Stimulated activated CD8-positive, alpha-beta memory T cell treated with anti-CD3 and anti-CD28 coated beads, Interleukin-12 subunit alpha, Interleukin-12 subunit beta, amount 100 ng/mL, for 4 hours (primary cell): ENCODE measurements at places on chromosomes 5 and 9.
A peak's percentile ranks its signal among the peaks of the same experiment; 100 is the strongest.

- no peak for DNase-seq
These were observed 34.5 kb upstream of the SPARC start for GRCh38 chr5:151721087-151721646.

DNA sequence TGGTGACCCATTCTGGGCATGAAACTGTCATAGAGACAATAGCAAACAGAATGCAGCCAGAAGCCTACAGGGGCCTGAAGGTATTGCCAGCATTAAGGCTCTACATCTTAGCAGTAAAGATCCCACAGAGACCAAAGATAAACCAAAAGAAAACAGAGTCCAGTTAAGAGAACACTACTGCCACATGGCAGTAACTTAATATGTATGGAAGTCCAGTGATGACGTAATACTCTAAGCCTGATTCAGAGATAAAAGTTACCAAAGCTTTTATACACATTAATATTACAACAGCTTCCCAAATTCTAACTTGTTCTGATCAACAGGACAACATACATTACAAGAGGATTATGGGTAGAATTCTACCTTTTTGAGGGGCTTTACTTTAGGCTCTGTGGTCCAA is 371.5 kb downstream of the PRELID2 start:
- DNase-seq, result no peak

DNA sequence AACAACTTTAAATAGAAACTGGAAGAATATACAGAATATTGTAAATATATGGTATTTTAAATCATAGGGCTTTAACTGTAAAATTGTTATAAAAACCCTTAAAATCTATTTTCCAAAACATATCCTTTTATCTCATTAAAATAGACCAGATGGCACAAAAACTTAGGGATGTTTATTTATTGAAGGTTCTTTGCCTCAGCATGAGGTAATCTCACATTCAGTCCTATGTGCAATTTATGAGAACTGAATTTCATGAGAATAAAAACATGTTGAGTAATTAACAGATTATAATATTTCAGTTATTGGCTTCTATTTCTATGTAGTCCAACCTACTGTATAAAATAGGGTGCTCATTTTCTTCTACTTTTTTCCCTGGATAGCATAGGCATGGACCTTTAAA is 329.2 kb upstream of the PRR16 start:
- no peak for DNase-seq

DNA sequence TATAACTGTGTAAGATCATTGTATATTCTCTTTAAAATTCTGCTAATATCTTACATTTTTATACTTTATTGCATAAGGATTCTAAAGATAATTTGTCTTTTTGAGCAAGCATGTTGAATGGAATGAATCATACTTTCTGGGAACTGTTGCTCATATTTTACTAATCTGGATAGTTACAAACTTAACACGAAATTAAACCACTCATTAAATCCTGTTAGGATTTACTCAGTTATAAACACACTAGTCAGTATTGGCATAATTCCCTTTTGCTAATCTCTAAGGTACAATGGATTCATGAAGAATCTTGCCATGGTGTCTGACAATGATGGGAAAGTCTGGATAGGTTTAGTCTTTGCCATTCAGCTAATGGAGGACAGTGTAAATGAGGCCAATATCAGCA is 338.1 kb upstream of the SMC2 start:
- no peak for DNase-seq

DNA sequence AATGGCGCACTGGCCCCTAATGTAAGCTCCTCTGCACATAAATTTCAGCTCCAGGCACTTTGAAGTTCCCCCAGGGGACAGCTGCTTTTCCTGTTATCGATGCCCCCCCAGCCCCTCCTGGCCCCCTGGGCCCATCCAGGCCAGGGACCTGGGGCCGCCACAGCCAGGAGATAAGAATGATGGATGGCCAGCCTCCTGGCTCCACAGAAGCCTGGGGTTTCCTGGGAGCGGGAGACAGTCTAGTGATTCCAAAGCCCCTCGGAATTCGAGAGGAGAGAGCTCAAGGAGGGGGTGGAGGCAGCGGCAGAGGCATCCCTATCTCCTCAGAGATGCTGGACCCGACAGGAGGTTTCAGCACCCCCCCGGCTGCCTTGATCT is 98.4 kb upstream of the HAND1 start:
- DNase-seq, result no peak

DNA sequence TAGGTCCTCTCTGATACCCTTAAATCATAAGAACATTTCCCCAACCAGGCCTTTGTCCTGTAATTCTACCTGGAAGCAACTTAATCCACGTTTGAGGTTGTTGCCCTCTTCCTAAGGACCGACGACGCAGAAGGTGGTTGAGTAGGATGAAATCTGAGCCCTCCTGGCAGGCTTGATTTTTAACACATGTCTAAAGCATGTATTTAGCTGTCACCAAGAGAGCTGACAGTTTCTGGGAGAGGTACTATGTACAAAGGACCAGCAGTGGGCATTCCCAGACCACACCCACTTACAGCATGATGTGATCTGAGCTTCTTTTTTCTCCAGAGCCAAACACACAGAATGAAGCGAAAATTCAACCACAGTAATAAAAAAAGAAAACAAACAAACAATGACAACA is 260.9 kb downstream of the SH3GL2 start:
- DNase-seq, result no peak

DNA sequence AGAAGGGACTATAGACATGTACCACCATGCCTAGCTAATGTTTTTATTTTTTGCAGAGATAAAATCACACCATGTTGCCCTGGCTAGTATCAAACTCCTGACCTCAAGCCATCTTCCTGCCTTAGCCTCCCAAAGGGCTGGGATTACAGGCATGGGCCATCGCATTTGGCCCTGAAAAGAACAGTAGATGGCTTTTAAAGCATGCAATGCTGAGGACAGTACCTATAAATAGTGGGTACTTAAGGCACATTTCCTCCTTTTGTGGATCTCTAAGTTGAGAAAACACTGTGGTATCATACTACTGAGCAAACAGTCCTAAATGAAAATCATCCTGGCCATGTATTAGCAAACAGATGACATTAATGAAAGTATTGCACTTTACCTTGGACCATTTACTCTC is 119.4 kb downstream of the TTC39B start:
- no peak for DNase-seq

DNA sequence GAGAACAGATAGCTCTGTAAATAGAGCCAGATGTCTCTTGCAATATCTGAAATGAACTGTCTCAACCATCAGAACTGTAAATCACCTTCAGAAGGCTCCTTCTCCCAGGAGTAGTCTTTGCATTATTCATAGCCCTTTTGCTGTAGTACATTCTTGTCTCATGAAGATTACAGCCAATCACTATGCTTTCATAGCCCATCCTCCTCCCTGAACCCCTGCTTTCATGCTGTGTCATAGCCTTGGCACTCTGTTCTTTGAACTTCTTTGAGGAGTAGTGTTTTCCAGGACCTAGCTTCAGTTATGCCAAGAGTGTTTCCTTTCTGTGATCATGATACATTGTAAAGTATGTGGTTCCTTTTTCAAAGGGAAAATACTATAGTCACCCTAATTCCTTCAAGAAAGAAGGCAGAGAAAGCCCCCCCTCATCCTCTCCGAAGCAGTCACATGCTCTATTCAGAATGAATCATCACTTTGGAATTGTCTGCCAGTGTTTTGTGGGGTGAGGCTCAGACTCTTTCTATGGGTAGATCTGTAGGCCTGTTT is 61.1 kb downstream of the GRIA1 start:
- DNase-seq, result no peak

GRCh38 chr5:38469707-38470267 is 86.7 kb downstream of the LIFR start:
- no peak for DNase-seq

GRCh38 chr5:173750538-173751265 is 134.3 kb upstream of the BOD1 start:
- DNase-seq, result no peak

DNA sequence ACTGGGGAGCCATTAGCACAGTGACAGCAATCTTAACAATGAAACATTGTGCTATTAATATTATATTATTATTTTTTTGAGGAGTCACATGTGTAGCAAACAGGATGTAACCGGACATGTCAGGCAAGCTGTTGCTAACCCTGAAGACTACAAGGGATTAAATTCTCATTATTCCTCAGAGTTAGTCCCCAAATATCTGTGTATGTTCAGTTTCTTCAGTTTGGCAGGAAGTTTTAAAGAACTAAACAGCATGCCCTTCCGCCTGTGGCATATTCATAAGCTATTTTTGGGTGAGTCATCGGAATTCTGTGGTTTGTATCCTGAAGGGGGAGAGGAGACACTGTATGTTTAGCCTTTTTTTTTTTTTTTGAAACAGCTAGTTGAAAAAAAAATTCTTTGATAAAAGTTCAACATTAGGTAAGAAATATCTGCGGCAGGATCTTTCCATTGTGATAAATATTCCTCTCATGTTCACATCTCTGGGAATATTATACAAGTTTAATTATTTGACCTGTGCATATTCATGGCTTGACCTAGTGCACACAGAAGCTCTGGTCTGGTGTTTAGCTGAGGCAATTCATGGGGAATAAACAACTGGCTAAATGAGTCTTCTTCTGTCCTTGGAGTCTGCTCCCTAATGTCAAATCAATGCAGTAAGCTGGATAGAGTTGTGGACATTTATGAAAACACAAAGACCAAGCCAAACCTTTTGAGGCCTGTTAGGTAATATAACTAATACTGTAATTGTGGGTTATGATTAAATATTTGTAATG is 202.7 kb upstream of the CDKN2B start:
- DNase-seq, result no peak

- no peak for DNase-seq
These were observed 1064.4 kb upstream of the DMAC1 start for GRCh38 chr9:8863886-8864544.

- no peak for DNase-seq
These were observed 99.2 kb downstream of the ADCY2 start for GRCh38 chr5:7495131-7495517.

GRCh38 chr5:68444048-68444447 is 228.5 kb downstream of the PIK3R1 start:
- DNase-seq, result no peak

- no peak for DNase-seq
These were observed 1.6 kb downstream of the FIBCD1 start for GRCh38 chr9:130937146-130938076.

GRCh38 chr5:142015781-142016533 is 3.1 kb upstream of the GNPDA1 start:
- no peak for DNase-seq

DNA sequence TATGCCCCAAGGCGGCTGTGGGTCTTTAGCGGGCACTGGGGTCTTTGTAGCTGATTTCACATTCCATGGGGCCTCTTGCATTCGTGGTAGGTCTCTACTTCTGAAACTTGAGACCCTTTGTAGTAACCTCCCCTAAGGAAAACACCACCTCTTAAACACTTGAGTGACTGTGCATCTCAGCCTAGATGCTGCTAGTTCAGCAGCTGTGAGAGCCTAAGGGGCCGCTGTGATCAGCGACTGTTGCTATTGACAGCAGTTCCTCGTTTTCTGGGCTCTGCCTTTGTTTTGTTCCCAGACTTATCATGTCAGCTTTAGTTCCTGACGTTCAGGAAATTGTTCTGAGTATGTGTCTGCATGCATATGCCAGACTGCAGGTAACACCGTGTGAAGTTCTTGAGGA is 171.2 kb downstream of the HSPA4 start:
- no peak for DNase-seq

GRCh38 chr9:104914466-104914865 is 13.5 kb downstream of the ABCA1 start:
- no peak for DNase-seq

GRCh38 chr5:178193251-178193809 is 6.2 kb upstream of the GMCL2 start:
- DNase-seq, result no peak

- DNase-seq, result no peak
These were observed 15.7 kb downstream of the FAM151B start for GRCh38 chr5:80503641-80504040.

DNA sequence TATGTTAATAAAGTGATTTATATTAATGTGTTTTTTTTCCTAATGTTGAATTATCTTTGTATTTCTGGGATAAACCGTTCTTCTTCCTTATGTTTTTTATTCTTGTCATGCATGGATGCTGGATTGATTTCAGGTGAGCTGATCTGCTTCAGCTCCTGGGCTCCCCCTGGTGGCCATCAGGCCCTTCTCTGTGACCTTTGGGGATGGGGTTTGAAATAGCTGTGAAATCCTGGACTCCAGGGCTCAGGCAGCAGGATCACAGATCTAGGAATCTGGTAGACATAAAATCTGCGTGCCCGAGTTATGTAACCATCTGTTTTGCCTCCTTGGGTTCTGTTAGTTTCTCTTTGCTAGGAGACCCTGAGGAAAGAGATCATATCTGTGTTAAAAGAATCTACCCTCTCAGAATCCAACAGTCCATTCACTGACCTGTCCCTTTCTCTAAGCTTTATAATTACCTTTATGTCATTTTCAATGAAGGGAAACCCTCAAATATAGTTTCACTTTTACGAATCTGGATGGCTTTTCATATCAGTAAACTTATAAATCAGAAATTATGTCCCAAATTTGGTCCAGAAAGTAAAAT is 12.2 kb upstream of the OR13J1 start:
- peak; percentile 50 for DNase-seq

GRCh38 chr9:10946676-10947410 is 334.0 kb upstream of the PTPRD start:
- DNase-seq, result no peak

DNA sequence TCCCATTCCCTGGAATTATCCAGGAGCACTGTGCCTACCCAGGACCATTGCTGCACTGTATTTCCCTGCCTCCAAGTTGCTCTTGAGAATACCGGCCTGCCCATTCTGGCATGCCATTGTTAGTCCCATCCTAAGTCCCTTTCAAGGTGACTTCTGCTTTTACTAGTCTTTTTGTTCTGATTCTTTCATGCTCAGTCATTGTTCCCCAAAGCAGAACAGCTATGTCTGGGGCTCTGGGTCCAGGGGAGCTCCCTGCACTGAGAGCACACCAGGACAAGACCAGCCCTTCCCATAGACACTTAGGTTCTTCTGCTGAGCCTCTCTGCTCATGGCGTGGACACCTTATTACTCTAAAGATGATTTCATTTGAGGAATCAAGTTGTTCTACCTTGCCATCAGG is 388.9 kb upstream of the KLF4 start:
- DNase-seq, result no peak

DNA sequence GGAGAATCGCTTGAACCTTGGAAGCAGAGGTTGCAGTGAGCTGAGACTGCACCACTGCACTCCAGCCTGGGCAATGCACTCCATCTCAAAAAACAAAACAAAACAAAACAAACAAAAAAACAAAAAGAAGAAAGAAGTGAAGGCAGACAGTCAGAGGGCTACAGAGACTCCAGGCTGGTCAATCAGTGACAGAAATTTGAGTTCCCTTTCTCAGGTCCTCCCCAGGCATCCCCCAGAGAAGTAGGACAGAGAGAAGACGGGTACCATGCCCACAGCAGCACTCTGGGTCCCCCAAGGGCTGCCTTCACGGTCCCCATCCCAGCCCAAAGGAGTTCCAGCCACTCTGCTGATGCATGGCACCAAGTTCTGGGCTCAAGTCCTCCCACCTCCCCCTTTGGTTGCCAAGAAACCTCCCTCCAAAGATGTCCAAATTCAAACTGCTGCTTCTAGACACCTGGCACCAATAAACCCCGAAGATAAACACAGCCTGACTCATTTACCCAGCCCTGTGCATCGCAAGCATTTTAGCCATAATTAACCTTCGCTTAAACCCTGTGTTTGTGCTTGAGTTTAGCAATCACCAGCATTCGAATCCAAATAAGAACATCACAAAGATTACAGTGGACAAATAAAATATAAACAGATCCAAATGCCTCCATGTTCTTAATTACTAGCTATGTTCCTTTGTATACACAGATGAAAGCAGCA is 24.0 kb downstream of the SEMA4D start:
- DNase-seq, result no peak
